AG10803 (cell line): ENCODE measurements at places on chromosomes 13 and 19.

DNA sequence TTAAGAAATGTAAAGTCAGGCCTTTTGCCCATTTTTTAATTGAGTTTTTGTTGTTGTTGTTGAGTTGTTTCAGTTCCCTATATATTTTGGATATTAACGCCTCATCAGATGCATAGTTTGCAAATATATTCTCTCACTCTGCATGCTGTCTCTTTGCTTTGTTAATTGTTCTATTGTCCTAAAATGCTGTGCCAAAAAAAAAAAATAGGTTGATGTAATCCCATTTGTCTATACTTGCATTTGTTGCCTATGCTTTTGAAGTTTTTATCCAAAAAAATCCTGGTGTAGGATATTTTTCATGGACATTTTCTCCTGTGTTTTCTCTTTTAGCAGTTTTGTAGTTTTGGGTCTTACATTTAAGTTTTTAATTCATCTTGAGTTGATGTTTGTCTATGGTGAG is 163.3 kb upstream of the STARD13 start:
- no peak for DNase-seq

GRCh38 chr13:43981091-43981490 is 101.4 kb downstream of the LACC1 start:
- no peak for DNase-seq

- DNase-seq = no peak
Measured at GRCh38 chr19:3289971-3290569, 65.6 kb downstream of the CELF5 start.

GRCh38 chr13:100129605-100130004 is 40.7 kb downstream of the PCCA start:
- peak; percentile 34 for DNase-seq

DNA sequence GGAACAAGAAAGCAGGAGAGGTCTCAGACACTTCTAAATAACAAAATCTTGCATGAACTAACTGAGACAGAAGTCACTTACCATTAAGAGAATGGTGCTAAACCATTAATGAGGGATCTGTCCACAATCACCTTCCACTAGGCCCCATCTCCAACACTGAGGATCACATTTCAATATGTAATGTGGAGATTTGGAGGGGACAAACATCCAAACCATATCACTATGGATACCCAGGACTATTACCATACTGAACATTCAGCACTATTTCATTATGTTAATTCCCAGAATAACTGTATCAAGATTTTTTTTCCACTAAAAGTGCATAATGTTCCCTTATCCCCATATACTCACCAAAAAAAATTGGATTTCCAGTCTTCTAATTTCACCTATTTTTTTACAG is 491.8 kb downstream of the LMO7 start:
- no peak for DNase-seq

- no peak for DNase-seq
Measured at GRCh38 chr13:42876270-42876714, 94.9 kb downstream of the FAM216B start.

DNA sequence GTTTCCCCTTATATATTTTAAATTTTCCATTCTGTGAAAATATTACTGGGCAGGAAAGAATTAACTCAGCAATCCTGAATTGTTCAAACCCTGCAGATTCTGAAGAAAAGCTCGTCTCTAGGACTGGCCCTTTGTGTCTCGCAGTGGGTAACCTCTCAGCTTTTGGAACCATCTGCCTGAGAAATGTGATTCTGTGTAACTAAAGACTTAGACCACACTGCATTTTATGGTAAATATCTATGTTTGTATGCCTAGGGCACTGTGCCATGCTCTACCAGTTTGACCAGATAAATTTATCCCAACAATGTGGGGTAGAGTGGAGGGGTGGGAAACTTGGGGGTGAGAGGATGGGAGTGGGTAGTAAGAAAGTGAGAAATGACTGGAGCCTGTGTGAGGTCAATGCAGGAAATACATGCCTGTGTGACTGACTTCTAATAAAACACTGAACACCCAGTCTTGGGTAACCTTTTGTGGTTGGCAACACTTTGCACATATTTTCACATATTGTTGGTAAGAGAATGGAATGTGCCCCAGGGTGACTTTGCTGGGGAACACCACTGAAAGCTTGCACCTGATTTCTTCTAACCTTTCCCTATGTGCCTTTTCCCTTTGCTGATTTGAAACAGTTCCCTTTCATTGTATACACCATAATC is 1181.9 kb downstream of the OLFM4 start:
- no peak for DNase-seq

DNA sequence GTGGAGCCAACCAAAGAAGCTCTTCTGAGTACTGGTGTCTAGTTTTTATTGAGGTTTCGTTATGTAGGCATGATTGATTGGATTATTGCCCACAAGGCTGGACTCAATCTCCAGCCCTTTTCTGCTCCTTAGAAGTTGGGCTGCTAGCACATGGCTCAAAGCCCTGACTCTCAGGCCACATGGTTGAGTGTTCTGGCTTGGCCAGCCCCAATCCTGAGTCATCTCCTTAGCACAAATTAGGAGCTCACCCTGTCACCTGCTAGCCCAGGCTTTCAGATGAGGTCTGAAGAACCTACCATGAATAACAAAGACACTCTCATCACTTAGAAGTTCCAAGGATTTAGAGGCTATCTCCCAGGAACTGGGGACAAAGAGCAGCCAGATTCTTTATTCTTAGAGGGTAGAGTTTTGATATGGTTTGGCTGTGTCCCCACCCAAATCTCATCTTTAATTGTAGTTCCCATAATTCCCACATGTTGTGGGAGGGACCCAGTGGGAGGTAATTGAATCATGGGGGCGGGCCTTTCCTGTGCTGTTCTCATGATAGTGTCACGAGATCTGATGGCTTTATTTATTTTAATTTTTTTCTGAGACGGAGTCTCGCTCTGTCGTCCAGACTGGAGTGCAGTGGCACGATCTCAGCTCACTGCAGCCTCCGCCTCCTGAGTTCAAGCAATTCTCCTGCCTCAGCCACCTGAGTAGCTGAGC is 11.3 kb downstream of the DPY19L3 start:
- peak; percentile 45 for DNase-seq

- DNase-seq = no peak
Measured at GRCh38 chr13:50459658-50460057, 383.8 kb downstream of the DLEU7 start.

- peak; percentile 97 for DNase-seq
Measured at GRCh38 chr13:42747399-42747873, 33.9 kb upstream of the FAM216B start.

GRCh38 chr19:5911366-5911765 is 2.7 kb upstream of the CAPS start:
- DNase-seq = peak; percentile 77

DNA sequence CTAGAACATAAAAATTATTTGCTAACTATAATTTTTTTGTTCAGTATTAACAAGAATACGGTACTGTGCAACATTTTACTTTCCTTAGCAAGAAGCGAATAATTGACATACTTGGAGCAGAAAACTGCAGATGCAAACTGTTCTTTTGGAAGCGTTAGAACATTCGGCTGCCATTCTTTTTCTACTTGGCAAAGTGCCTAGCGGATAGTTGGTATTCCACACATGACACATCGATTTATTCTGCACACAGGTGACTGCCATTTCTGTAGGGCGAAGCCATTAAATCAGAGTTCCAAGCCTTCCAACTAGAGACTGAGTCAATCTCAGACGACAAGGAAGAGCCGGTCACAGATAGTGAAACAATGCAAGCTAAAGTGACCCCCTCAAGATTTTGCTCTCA is 117.4 kb downstream of the TRPC4 start:
- DNase-seq = no peak

DNA sequence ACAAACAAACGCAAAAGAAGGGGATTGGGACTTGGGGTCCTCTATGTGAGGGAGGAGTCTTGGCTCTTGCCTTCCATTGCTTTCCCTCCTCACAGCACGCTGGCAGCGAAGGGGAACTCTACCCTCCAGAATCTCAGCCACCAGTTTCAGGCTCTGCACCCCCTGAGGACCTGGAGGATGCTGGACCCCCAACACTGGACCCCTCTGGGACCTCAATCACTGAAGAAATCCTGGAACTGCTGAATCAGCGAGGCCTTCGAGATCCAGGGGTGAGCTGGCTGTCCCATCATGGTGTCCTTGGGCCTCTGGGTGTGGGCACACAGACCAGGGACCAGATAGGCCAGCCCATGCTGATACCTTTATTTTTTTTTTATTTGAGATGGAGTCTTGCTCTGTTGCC is 9.6 kb downstream of the PLEKHG2 start:
- no peak for DNase-seq

GRCh38 chr13:41144576-41144975 is 12.0 kb upstream of the KBTBD6 start:
- no peak for DNase-seq

GRCh38 chr13:94662274-94662945 is 49.9 kb downstream of the SOX21 start:
- DNase-seq = no peak

- no peak for DNase-seq
Measured at GRCh38 chr13:30179597-30180276, 127.6 kb downstream of the KATNAL1 start.

DNA sequence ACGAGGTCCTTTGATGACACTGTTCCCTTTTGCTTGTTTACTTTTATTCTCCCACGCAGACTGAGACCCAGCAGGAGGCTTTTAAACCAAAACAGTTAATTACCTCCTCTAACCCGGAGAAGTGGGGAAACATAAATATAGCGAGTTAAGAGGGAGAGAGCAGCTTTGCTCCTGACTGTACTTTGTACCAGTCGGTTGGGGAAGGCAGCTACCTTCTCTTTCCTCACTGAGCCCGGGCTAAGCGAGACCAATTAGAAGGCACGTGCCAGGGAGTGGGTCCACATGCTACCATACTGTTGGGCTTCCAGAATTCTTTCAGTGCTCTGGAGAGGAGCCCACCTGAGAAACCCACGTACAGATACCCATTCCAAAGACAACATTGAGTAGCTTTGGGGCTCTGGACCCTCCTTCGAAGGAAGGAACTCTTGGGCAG is 124.2 kb downstream of the ZIC5 start:
- DNase-seq = no peak

DNA sequence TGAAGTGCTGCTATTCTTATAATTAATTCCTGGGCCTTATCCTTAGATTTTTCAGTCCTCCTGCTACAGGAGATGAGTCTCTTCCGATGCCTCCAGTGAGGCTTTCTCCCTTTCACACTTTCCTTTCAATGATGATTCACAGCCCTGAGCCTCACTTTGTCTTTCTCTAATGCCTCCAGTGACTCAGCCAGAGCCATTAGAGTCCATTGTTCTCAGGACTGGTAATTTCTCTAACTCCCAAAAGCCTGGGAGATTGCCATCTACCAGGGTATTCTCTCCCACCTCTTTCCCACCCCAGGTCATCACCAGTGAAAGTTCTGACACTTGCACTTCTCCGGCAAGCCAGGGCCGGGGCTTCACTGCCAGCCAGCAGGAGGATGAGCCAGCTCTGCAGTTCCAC is 49.6 kb upstream of the ARGLU1 start:
- peak; percentile 12 for DNase-seq

- no peak for DNase-seq
Measured at GRCh38 chr19:9658769-9659168, 16.1 kb downstream of the ZNF562 start.

- no peak for DNase-seq
Measured at GRCh38 chr19:10679743-10680142, 21.5 kb upstream of the QTRT1 start.

- no peak for DNase-seq
Measured at GRCh38 chr19:288911-289310, 2.3 kb downstream of the PLPP2 start.

DNA sequence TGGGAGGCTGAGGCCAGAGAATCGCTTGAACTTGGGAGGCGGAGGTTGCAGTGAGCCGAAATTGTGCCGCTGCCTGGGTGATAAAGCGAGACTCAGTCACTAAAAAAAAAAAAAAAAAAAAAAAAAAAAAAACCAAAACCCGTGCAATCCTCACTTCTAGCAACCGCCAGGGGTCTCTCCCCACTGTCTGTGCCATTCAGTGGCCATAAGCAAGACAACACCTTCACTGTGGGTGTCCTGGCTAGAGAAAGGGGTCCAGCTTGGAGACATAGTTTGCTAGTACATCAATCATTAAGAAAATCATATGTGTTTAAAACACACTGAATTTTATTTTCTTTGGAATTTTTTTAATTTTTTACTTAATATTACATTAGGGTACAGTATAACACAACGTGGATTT is 68.2 kb downstream of the RASL11A start:
- no peak for DNase-seq

DNA sequence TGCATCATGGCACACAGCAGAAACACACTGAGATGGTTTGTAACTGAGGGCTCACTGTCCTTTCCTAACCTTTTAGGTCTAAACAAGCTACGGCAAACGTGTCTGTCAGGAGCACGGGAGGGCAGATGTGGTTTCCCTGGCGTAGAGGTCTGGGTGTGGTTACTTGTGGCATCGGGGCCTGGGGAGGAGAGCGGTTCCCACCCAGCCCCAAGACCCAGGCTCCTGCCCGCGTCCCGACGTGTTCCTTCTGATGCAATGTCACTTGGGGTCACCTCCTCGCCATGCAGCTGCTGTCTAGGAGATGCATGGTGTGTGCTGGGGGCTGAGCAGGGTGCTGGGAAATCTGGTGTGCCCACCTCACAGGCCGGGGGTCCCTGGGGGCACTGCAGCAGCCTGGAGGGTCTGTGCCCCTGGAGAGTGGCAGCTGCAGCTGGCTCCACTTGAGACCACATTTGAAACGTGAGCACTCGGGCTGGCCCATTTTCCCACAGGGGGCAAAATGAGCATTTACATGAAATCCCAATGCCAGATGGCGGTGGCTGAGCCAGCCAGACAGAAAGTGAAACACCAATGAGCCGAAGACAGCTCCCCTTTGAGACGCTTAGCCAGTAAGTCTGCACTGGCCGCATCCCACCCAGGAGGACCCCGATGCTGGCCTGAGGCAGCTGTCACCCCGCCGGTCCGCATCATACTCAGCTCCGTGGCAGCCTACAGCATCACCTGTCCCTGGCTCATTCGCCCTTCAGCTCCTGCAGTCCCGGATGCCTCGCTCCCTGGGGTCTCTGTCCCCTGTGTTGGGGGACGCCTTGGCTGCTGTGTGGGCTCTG is 22.3 kb upstream of the MYDGF start:
- no peak for DNase-seq

- no peak for DNase-seq
Measured at GRCh38 chr19:15439078-15439799, 10.5 kb downstream of the WIZ start.

GRCh38 chr19:31350693-31351055 is 1.4 kb upstream of the TSHZ3 start:
- DNase-seq = peak; percentile 57

- DNase-seq = peak; percentile 24
Measured at GRCh38 chr19:1410136-1410786, 2.9 kb downstream of the DAZAP1 start.
